HT1080 (cell line): ENCODE measurements at places on chromosomes 3 and 15.

- DNase-seq = no peak
Measured at GRCh38 chr15:29196290-29196689, 73.3 kb downstream of the NSMCE3 start.

- peak; percentile 96 for DNase-seq
Measured at GRCh38 chr15:64246364-64247189, 83.8 kb upstream of the PPIB start.

- no peak for DNase-seq
Measured at GRCh38 chr15:69515508-69515907, 62.9 kb downstream of the RPLP1 start.

DNA sequence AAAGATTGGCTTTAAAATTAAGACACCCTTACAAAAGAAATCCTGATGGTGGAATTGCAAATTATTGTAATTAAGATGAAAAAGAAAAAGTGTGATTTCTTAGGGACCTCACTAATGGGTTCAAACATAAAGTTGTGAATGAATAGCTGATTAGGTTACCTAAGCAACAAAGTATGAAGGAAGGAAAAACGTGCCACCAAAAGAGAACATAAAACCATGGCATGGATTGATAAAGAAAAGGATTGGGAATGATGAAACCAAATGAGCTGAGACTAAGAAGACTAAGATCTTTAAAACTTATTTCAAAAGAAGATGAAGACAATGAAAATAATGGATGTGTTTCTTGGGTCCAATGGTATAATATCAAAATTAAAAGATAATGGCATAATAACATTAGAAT lies 32.2 kb upstream of the GUCA1C start:
- no peak for DNase-seq

GRCh38 chr3:39879581-39879980 lies 70.2 kb downstream of the MYRIP start:
- DNase-seq = no peak

GRCh38 chr15:71219101-71219500 lies 103.8 kb downstream of the THSD4 start:
- no peak for DNase-seq

DNA sequence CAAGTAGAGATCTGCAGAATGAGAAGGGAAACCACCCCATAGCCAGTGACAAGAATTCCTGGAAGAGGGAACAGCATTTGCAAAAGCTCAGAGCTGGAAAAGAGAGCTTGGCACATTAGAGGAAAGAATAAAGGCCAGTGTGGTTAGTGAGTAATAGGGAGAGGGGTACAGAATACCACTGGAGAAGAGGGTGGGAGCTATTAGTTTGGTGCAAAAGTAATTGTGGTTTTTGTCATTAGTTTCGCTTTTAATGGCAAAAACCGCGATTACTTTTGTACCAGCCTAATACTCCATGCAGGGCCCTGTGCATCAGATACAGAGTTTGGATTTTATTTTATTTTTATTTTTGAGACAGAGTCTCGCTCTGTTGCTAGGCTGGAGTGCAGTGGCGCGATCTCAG lies 9.8 kb downstream of the SLC24A1 start:
- DNase-seq = no peak

DNA sequence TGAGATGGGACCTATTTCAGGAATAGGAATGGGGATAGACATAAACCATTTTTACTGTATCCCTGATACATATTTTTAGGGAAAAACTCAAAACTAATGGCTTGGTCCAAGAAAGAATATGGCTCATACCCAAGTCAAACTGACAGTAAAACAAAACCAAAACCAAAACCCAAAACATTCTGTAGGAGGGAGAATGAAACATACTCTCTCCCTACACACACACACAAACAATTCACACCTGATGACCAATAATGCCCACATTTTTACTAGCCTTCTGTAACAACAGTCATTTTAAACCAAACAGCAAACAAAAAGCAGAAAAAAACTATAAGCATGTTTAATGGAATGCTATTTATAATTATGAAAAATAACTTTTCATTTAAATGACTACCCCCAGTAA lies 74.9 kb downstream of the NBEAL2 start:
- DNase-seq = no peak
